ENCODE measurements at places on chromosomes 6 and 20.

DNA sequence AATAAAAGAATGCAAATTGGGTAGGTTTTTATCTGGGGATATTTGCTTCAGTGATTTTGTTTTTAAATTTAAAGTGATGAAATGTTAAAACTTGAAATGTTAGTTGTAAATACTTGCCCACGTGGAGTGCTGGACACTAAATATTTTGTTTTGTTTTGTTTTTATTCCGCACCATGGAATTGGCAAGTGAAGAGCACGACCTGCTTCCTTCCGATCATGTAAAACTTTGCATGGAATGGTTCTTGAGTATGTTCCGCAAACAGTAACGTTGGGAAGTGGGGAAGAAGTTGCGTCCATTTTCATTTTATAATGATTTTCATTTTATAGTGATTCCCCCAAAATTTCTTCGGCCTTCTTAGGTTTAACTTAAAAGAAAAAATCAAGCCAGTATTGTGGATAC is 765 bp downstream of the IRAK1BP1 start:
- DNase-seq, result no peak

GRCh38 chr20:45049438-45049837 is 51.5 kb downstream of the KCNS1 start:
- DNase-seq, result no peak

- no peak for DNase-seq
Measured at GRCh38 chr6:9039258-9039657, 603.9 kb upstream of the SLC35B3 start.

- no peak for DNase-seq
Measured at GRCh38 chr6:41640426-41640825, 2.2 kb downstream of the MDFI start.
